ENCODE measurements at places on chromosomes 5 and 9.

GRCh38 chr5:146000072-146000471 lies 63.7 kb downstream of the SH3RF2 start:
- peaks cover 4% of the 10 kb centered on the region for H3K27me3 ChIP-seq
- H3K36me3 ChIP-seq: no peaks in the 10 kb centered on the region
- no peak overlapping the region for H3K27ac ChIP-seq
- no peak overlapping the region for H3K4me3 ChIP-seq

- no peak overlapping the region for H3K4me3 ChIP-seq
- H3K4me1 ChIP-seq: no peaks in the 10 kb centered on the region
- no peak for DNase-seq
- H3K36me3 ChIP-seq: no peaks in the 10 kb centered on the region
- H3K27ac ChIP-seq: no peak overlapping the region
- H3K27me3 ChIP-seq: peaks cover 5% of the 10 kb centered on the region
Observed at GRCh38 chr5:179355976-179356974, 11.0 kb upstream of the ADAMTS2 start.

DNA sequence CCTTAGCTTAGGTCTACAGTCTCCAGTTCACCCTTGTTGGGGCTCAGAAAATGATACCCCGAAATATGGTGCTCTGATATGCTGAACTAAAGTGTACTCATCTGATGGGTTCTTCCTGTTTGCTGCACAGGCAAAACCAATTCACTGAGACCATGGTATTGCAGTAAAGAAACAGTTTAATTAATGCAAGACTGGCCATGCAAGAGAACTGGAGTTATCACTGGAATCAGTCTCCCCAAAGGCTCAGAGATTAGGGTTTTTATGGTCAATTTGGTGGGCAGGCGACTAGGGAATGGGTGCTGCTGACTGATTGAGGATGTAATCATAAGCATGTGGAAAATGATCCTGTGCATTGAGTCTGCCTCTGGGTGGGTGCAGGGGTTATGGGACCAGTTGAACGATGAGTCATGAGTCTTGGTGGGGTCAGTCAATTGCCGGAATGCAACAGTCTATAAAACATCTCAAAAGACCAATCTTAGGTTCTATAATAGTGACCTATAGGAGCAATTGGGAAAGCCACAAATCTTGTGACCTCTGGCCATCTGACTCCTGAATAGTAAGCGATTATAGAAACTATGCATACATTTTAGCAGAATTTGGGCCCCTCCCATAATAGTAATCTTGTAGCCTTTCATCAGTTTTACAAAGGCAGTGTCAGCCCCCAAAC lies 113.0 kb upstream of the ANKRD55 start:
- H3K4me1 ChIP-seq: peaks cover 25% of the 10 kb centered on the region
- H3K27me3 ChIP-seq: peaks cover 2% of the 10 kb centered on the region
- H3K4me3 ChIP-seq: no peak overlapping the region
- DNase-seq: no peak
- no peak overlapping the region for H3K27ac ChIP-seq
- H3K36me3 ChIP-seq: no peaks in the 10 kb centered on the region

DNA sequence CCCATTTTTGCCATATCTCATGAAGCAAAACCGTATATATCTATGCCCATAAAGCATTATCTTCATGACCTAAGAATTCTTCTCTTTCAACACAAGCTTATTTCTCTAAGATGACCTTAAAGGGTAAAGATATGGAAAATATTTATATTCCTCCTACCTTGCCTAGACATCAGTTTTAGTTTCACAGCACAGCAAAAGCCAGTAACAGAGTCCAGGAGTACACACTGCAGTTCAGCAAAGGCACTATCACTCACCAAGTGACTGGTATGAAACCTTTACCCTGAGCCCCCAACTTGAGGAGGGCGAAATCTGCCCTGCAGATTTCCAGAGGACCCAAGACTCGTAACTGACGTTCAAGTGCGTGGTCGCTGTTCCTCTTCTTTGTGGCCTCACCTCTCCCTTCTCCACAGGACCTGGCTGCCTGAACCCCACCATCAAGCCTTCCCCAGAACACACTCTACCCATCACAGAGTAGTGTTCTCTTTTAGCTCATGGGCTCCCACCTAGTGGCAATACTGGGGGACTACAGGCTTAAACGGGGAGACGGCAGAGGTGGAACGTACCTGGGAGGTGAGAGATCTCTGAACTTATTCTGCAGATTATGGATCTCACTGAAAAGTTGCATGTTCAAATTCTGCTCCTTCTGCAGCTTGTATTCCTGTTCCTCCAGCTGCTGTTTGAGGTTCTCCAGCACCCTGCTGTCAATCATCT lies 141.0 kb downstream of the CDK5RAP2 start:
- H3K4me1 ChIP-seq: peaks cover 9% of the 10 kb centered on the region
- H3K27me3 ChIP-seq: no peaks in the 10 kb centered on the region
- peaks cover 51% of the 10 kb centered on the region for H3K36me3 ChIP-seq
- no peak overlapping the region for H3K27ac ChIP-seq

DNA sequence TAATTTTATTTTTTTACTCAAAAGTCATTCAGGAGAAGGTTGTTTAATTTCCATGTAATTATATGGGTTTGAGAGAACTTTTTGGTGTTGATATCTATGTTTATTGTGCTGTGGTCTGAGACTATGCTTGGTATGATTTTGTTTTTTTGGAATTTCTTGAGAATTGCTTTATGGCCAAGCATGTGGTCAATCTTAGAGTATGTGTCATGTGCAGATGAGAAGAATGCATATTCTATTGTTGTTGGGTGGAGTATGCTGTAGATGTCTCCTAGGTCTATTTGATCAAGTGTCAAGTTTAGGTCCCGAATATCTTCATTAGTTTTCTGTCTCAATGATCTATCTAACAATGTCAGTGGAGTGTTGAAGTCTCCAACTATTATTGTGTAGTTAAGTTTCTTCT lies 134.9 kb downstream of the HMHB1 start:
- no peaks in the 10 kb centered on the region for H3K4me1 ChIP-seq
- no peaks in the 10 kb centered on the region for H3K36me3 ChIP-seq
- DNase-seq: no peak
- no peak overlapping the region for H3K4me3 ChIP-seq
- peaks cover 1% of the 10 kb centered on the region for H3K27me3 ChIP-seq

DNA sequence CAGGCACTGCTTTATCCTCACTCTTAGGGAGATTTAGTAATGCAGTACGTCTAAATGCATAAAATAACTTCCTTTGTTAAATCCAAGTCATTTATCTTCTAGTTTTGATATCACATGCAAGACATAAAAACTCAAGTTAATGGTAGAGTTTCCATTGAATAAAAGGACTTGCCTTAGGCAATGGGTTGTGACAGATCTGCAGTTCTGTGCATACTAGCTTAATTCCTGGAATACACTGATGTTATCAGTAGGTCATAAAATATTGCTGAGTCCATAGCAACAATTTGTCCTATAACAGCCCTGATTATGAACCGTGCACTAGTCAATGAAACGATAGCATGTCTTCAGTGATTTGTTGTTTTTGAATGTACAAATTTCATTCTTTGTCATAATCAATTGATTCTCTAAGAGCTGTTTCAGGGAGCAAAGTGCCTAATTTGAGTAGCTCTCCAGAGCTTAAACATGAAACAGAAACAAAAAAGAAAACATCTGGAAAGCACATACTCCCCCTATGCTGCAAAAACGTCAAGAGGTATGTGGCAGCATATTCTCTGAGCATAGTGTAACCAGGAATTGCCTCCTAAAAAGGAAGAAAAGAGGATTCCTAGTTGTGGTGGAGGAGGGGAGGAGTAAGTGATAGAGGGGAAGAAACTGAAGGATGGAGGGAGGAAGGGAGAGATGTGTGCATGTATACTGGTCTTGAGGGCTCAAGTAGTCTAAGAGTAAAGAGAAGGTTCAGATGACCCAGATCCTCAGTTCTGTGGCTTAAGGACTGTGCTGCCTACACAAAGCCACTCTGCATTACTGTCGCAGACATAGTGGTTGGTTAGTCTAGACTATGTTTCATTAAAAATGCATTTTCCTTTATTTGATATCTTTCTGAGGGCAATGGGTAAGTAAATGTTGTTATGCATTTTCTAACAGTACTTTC lies 589.2 kb downstream of the PRR16 start:
- H3K36me3 ChIP-seq: no peaks in the 10 kb centered on the region
- no peak overlapping the region for H3K27ac ChIP-seq
- H3K4me3 ChIP-seq: no peak overlapping the region

GRCh38 chr5:144815131-144815530 lies 644.5 kb downstream of the KCTD16 start:
- no peaks in the 10 kb centered on the region for H3K27me3 ChIP-seq
- no peak overlapping the region for H3K27ac ChIP-seq
- DNase-seq: no peak
- no peaks in the 10 kb centered on the region for H3K4me1 ChIP-seq
- H3K4me3 ChIP-seq: no peak overlapping the region

DNA sequence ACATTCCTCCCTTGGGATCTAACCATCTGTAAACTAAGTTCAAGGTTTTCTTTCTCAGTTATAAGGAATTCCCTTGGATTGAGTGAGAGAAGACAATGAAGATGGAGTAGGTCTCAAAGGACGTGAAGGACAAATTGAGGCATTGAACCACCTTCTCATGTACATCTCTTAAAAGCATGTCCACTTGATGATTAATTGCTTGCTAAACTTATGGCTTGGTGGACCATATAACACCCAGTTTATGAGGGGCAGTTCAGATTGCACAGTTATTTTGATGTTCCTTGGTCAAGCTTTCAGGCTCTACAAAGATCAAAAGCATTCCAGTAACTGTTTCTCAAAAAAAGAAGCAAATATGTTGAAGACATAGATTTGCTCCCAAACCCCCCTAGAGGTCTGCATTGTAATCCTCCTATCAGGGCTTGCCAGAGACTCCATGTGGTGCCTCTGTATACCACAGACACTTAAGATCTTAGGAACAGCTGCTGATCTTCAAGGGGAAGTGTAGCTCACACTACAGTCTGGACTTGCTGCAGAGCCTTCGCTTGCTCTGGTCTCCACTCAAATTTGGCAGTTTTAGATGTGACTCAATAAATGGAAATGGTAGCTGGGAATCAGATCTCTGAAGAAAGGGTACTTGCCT lies 56.9 kb upstream of the ALDH1A1 start:
- H3K4me1 ChIP-seq: no peaks in the 10 kb centered on the region
- H3K27me3 ChIP-seq: peaks cover 14% of the 10 kb centered on the region
- no peak overlapping the region for H3K4me3 ChIP-seq
- DNase-seq: no peak
- no peaks in the 10 kb centered on the region for H3K36me3 ChIP-seq

- peaks cover 5% of the 10 kb centered on the region for H3K27me3 ChIP-seq
- no peak overlapping the region for H3K4me3 ChIP-seq
- H3K36me3 ChIP-seq: no peaks in the 10 kb centered on the region
- H3K27ac ChIP-seq: no peak overlapping the region
- peaks cover 3% of the 10 kb centered on the region for H3K4me1 ChIP-seq
- DNase-seq: no peak
Observed at GRCh38 chr5:61298580-61298979, 33.5 kb upstream of the ZSWIM6 start.

DNA sequence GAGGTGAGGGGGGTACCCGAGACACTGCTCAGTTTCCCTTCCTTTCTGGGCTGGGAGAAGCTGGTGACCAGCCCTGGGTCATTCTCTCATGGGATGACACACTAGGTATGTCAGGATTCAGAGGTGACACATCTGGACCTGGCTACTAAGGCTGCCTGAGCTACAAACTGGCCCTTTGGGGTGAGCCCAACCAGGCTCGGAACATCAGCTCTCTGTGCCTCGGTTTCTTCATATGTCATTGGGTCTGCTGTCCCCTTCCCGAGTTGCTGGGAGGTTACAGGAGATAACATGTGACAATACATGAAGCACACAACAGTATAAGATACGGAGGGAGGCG lies 11.8 kb downstream of the CARD19 start:
- peak overlapping the region; percentile 49 for H3K27ac ChIP-seq
- no peak overlapping the region for H3K4me3 ChIP-seq
- peaks cover 35% of the 10 kb centered on the region for H3K36me3 ChIP-seq
- peaks cover 46% of the 10 kb centered on the region for H3K4me1 ChIP-seq
- H3K27me3 ChIP-seq: no peaks in the 10 kb centered on the region
- no peak for DNase-seq

- no peak overlapping the region for H3K4me3 ChIP-seq
- no peak for DNase-seq
- H3K36me3 ChIP-seq: no peaks in the 10 kb centered on the region
- H3K4me1 ChIP-seq: peaks cover 16% of the 10 kb centered on the region
Observed at GRCh38 chr5:132024789-132025402, 13.4 kb upstream of the ACSL6 start.

DNA sequence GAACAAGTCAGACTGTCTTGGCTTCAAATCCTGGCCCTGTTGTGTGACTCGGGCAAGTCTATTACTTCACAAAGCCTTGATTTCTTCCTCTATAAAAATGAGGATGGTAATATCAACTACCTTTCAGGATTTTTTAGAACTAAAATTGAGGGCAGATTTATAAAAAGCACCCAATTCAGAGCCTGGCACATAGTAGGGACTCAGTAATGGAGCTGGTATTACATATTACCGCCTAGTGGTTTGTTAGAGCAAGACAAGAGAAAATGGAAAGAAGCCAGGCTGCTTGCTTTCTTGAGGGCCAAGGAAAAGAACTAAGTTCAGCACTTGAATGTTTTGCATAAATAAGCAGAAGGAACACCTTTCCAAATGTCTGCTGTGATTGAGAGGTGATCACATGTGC lies 19.4 kb downstream of the ZNF346 start:
- peaks cover 21% of the 10 kb centered on the region for H3K36me3 ChIP-seq
- no peak overlapping the region for H3K4me3 ChIP-seq
- H3K27me3 ChIP-seq: no peaks in the 10 kb centered on the region
- H3K27ac ChIP-seq: no peak overlapping the region

GRCh38 chr5:56693220-56693579 lies 122.1 kb upstream of the MAP3K1 start:
- H3K4me3 ChIP-seq: no peak overlapping the region
- peak; percentile 70 for DNase-seq
- peaks cover 40% of the 10 kb centered on the region for H3K4me1 ChIP-seq
- H3K27ac ChIP-seq: peak overlapping the region; percentile 67
- peaks cover 2% of the 10 kb centered on the region for H3K36me3 ChIP-seq

DNA sequence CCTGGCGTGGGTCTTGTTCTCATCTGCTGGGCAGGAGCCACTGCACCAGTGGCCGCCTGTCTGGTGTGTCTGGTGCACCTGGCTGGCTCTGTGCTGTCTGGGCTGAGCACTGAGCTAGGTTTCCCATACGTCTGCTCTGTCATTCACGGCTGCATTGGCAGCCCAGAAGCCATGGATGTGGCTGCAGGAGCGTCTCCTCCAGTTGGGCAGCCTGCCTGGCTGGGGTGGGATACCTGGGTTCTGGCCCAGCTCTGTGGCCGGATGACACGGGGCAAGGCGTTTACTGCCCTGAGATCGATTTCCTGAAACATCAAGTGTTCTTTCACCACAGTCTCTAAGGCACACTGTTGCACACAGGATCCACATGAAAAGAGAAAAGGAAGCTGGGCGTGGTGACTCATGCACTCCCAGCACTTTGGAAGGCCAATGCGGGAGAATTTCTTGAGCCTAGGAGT lies 25.5 kb upstream of the SLC25A51 start:
- no peak overlapping the region for H3K4me3 ChIP-seq
- H3K36me3 ChIP-seq: no peaks in the 10 kb centered on the region
- no peaks in the 10 kb centered on the region for H3K27me3 ChIP-seq
- no peak overlapping the region for H3K27ac ChIP-seq
- peaks cover 2% of the 10 kb centered on the region for H3K4me1 ChIP-seq

- H3K4me1 ChIP-seq: peaks cover 22% of the 10 kb centered on the region
- no peak overlapping the region for H3K4me3 ChIP-seq
- no peak for DNase-seq
- H3K27ac ChIP-seq: no peak overlapping the region
Observed at GRCh38 chr5:96655506-96655905, 6.7 kb upstream of the CAST start.
